ENCODE measurements at places on chromosomes 12 and 14.

GRCh38 chr12:24396224-24396623 lies 446.8 kb upstream of the SOX5 start:
- DNase-seq, result no peak

- no peak for DNase-seq
These were observed 46.9 kb upstream of the KRR1 start for GRCh38 chr12:75558287-75558686.

- no peak for DNase-seq
These were observed 17.5 kb downstream of the CAMKK2 start for GRCh38 chr12:121279071-121279375.

- DNase-seq, result no peak
These were observed 15.6 kb upstream of the TESC start for GRCh38 chr12:117114784-117115183.

All from iris pigment epithelial cell (primary cell).